ENCODE measurements at places on chromosomes 2 and 18.

GRCh38 chr2:165443511-165443910 lies 26.0 kb upstream of the CSRNP3 start:
- DNase-seq = no peak

- no peak for DNase-seq
Measured at GRCh38 chr2:237490009-237490711, 3.1 kb downstream of the MLPH start.

DNA sequence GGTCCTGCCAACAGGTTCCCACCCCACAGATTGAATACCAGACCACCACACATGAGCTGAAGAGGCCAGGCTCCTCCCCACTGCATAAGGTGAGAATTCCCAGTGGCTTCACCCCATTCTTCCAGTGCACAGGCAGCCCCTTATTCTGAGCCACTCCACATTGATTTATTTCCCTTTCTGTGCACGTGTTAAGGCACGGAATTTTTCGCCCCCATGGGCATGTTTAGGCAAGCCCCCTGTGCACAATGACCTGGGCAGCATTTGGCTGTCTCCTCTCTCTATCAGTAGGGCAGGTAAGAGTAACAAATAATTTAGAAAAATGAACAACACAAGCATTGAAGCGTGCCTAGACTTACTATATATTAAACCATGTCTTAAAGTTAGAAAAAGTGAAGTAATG lies 15.2 kb upstream of the CHAC2 start:
- no peak for DNase-seq

DNA sequence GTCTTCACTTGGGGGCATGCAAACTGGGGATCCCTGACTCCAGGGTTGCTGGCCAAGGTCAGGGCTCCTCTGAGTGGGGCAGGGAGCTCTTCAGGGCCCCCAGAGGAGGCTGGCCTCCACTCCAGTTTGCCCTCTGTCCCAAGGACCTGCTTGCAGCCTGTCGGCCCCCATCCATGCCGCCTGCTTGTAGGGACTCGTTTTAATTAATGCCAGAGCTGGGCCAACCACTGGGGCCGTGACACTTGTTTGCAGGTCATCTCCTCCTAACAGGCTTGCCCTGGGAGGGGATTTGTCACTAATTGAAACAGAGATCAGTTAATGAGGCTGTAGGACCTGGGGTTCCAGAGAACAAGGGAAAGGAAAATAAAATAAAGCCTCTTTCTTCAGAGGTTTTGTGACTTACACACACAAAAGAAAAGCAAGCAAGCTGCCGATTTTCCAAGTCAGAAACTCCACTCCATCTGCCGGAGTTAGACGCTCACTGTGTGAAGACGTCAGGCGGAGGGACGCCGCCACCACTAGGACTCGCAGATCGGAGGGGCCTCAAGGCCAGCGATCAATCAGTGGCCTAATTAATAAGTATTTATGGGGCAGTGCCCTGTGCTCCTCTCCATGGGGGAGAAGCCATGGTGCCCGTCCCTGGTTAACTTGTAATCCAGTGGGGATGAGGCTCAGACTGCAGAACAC lies 75.9 kb downstream of the SFXN5 start:
- DNase-seq = no peak

DNA sequence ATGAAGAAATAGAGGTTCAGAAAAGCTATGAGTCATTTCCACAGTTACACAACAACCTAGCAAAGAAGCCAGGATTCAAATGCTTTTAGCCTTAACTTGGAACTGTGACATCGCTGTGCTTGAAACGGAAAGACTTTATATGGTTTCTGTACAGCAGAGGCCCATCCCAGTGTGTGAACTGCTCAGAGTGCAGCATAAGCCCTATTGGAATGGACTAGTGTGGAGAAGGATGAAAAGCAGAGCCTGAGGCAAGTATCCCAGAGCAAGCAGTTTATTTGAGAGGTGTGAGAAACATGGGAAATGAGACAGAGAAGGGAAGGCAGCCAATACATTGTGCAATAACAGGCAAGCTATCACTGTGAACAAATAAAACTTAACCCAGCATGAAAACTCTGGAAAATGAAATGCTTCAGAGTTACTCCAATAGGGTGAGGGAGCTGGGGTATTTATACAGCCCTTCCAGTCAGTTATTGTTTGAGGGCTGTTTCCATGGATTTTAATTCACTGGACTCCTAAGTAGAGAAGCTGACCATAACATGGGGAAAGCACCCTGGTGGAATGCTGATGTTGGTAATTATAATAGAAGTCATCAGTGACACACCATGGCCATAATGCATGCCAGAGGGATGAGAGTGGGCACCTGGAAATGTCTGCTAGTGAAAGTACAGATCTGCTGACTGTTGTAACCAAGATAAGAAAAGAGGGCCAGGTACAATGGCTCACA lies 254.0 kb upstream of the POU3F3 start:
- peak; percentile 97 for DNase-seq

GRCh38 chr2:197304556-197305011 lies 6.0 kb downstream of the ANKRD44 start:
- no peak for DNase-seq

DNA sequence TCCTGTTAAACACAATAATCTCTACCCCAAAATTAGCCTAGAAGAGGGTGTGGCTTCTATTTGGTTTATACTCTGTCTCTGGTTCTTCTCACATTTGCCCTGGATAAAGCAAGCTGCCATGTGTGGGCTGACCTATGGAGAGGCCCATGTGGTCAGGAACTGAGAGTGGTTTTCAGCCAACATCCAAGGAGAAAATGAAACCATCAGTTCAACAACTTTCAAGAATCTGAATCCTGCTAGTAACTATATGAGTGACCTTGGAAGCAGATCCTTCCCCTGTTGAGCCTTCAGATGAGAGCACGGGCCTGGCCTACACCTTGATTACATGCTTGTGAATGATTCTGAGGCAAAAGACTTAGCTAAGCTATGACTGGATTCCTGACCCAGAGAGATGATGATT lies 11.5 kb upstream of the TRIB2 start:
- DNase-seq = no peak

DNA sequence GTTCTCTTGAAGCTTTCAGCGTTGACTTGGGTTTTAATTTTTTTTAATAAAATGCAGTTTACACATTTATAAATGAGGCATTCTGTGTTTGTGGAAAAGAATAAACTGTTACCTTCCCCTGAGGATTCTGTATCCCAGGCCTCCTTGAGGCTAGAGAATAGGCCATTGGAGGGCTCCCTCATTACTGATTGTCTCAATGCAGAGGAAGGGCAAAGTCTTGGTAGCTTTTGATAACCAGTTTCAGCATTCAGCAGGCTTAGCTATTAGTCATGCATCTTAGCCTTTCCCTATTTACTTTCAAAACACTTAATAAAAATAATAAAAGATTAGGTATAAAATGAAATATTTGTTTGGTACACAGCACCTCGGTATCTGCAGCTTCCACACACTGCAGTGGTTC lies 58.1 kb upstream of the OTX1 start:
- no peak for DNase-seq
